ENCODE measurements at places on chromosomes 12 and 14. TPM values are rescaled to one million over a fixed set of nuclear protein-coding genes. Genes with fewer than 3 reads are reported as not detected.

- no peak for DNase-seq
Observed at GRCh38 chr12:7793211-7793610, 4.0 kb downstream of the NANOG start.

Gene PPFIA2
- not detected for total RNA-seq

DNA sequence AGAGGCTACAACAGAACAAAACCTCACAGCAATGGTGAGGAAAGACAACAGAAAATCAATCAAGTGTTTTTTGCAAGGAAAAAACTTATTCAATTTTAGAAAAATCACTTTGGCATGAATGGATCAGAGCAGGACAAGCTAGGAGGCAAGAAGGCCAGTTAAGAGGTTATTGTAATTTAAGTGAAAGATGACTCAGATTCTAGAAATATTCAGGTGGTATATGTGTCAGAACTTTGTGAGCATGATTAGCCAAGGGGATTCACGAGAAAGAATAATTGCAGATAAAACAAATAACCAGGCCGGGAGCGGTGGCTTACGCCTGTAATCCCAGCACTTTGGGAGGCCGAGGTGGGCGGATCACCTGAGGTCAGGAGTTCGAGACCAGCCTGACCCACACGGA is 12.7 kb downstream of the GCH1 start:
- no peak for DNase-seq

DNA sequence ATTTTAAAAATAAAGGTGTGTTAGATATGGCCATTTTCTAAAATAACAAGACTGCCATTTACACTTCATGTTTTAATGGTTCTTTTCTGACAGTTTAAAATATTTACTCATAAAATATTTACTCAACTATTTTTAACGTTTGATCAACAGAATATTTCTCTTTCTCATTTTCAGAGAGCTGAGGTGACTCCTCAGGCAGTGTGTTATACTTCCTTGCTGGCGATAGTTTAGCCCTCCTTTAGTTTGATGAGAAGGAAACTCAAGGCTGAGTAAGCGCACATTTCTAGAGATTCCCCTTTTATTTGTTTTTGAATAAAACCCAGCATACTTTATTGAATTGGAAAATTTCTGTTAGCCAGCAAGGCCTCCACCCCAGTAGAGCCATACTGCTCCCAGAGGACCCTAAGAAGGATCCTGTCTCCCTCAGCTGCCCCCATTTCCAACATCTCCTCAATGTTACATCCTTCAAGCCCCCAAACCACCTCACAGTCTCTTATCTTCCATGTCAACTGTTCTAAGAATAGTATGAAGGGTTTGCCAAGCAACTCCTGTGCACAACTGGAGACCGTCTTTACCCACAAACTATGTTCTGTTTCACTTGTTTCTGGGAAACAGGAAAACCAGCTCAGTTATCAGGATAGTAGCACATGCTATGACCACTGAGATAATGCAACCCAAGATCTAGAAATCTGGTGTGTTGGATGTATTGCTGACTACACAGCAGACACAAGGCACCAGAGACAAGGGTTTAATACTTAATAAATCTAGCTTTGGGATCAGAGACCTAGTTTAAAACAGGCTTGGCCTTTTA is 129.5 kb downstream of the STXBP6 start:
- DNase-seq, result no peak

DNA sequence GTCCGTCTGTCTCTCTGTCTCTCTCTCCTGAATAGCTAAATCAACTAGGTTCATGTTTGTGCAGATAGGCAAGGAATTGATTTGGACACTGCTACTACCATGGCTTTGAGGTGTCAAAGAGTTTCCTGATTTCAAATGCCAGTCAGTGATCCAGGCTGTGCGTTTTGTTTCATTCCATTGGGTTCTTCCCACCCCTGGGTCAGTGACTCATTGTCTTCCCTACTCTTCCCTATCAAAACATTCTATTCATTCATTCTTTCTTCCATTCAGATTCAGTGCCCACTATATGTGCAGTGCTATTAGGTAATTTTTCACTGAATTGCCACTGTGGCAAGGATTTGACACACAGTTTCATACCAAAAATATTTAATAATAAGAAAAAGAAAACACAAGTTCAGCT is 50.4 kb downstream of the RPH3A start:
- no peak for DNase-seq

Gene GPX2
- total RNA-seq, result not detected

DNA sequence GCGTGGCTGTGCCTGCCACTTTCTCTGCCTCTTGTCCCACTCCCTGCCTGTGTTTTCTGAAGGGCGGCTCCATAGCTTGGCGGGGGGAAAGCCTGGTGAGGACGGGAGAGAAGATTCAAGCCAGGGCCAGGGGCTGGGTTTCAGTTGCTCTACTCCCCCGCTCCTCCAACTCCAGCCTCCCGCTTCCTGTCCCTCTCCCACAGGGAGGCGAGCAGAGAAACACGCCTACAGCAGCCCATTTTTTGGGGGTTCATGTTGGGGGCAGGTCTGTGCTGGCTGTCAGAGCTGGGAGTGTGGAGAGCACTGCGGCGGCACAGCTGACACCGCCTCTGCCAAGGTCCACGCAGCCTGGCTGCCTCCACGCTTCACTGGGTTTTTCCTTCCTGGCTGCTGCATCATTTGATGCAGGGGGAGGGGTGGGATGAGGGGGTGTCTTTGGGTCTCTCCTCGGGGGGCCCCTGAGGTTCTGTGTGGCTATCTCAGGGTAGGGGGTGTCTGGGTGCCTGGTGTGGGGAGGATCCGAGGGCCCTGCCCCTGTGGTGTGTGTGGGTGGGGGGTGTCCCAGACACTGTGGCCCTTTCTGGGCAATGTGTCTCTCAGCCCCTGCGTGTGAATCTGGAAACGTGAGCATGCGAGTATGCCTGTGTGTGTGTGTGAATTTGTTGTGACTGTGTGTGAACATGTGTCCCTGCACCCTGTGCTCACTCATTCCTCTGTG is 10.7 kb upstream of the KRT80 start:
- no peak for DNase-seq

DNA sequence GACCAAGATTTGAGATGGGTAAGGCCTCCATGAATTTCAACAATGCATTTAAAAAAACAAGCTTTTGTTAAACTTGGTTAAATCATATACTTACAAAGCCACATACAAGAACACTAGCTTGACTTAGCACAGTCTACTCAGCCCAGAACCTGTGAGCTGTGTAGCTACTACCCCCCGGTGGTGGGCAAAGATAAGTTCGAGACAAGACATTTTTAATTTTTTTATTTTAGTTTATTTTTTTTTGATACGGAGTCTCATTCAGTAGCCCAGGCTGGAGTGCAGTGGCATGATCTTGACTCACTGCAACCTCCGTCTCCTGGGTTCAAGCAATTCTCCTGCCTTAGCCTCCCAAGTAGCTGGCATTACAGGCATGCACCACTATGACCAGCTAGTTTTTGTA is 3.7 kb upstream of the NECAP1 start:
- peak; percentile 67 for DNase-seq

- no peak for DNase-seq
Observed at GRCh38 chr12:101854747-101855146, 22.6 kb upstream of the DRAM1 start.

Gene SRRM4
- total RNA-seq, result not detected

Gene SLC6A13
- total RNA-seq, result 0.19 TPM

- no peak for DNase-seq
Observed at GRCh38 chr14:35786856-35787255, 22.2 kb downstream of the RALGAPA1 start.

Gene CHD8
- total RNA-seq, result 127 TPM

DNA sequence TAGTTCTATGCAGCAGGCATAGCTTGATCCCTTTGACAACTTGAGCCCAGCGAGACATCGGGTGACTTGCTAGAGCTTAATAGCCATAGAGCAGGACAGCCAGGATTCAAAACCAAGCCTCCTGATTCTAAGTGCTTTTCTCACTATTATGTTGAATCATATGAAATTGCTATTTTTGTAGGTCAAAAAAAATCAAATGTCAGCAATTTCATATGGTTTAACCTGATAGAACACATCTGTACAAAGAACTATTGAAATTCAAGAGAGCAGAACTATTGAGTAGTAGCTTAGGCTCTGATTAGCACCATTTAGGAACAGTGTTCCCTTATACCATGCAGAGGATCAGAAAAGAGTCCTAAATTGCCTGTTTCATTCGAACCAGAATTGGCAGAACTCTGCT is 132.0 kb downstream of the EMP1 start:
- no peak for DNase-seq

Gene CCDC38
- not detected for total RNA-seq

DNA sequence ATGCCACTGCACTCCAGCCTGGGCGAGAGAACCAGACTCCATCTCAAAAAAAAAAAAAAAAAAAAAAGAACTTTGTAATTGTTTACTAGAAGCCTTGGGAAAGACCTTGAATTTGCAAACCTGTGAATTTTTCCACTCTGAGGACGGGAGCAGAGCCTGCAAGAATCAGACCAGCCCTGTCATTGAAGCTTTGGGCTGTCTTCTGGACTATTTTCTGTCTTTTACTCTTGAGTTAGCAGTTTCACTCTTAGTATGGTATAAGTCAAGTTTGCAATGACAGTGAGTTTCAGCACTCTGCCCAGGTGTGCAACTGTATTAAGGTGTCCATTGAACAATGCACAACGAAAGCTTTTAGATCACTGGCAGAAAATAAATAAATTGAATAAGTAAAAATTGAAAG is 81.4 kb upstream of the KRAS start:
- no peak for DNase-seq

DNA sequence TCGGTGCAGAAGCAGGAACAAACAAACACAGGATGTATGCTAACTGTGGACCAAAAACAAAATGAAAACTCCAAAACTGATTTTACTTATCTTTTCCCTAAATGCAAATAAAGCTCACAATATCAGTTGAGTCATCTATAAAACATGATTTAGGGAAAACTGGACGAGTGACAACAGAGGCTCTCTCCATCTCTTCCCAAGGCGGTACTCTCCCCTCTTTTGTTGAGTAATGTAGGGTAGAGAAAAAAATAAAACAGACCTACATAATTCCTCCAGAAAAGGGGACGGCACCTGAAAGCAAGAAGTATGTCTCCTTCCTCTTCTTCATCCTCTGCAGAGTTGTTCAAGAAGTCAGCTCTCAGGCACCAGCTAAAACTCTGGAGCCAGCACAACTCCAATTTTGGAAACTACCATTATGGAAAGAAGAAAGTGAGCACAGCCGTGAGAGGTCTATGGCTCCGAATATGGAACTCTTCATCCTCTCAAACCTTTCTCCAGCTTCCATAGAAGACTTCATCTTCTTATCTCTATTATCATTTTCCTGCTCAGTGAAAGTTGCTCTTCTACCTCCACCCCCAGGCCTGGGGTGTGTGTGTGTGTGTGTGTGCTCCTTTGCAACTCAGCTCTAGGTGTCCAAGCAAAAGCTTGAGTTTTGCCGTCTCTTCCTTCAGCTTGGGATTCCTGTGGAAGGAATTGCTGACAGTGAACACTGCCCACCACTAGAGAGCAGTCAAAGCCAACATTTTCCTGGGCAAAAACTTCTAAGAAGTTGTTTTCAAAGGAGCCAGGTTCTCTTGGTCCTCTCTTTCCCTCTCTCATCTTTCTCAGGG is 155.4 kb downstream of the DIO2 start:
- DNase-seq, result peak; percentile 6

Gene KRT75
- total RNA-seq, result not detected

DNA sequence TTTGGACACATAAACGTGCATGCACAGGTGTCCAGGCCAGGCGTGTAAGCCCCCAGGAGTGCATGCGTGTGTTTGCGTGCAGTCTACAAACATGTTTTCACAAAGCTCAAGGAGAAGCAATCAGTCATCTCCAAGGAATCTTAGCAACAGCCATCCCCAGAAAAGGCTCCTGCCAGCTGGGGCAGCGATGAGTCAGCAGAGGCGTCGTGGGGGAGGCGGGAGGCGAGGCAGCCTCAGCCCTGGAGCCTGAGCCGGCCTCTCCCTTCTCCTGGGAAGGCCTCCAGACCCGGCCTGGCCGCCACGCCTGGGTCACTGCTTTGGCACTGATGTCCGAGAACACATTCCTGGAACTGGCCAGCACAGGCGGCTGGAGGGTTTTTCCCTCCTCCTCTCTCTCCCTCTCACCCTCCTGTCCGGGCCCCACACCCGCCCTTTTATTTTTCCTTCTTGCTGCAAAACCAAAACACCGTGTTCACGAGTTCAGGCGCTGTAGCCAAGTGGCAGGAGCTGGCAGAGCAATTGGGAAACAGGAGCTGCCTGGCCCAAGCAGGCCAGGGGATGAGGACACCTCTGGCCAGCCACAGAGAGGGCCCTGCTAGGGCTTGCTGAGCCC is 92.7 kb downstream of the LRRC74A start:
- DNase-seq, result no peak

Gene RNASE3
- not detected for total RNA-seq

Data from activated CD4-positive, alpha-beta T cell treated with anti-CD3 and anti-CD28 coated beads, Interleukin-2, amount 10 ng/mL, durations not matched to agents 7 days and 5 days (primary cell).